Stimulated activated CD8-positive, alpha-beta memory T cell treated with anti-CD3 and anti-CD28 coated beads, Interleukin-2, amount 100 ng/mL, for 1 hour (primary cell): ENCODE measurements at places on chromosomes 3 and 15.

DNA sequence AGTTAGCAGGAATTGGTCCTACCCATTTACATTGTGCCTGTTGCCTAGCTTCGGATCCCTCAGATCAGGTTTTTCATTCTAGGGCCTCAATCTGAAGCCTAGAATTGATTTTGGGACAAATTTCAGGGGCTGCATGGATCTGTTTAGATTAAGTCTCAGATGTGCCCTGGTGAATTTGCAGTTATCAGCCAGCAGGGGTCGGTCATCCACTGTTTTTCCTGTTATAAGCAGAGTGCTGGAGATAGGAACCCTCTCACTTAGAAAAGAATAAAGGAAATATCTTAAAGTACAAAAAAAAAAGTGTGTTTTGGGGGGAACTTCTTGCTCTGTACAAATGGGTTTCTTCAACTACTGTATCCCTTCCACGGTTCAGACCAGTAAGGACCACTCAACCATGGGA, 212.5 kb downstream of the BCHE start:
- DNase-seq = no peak

- DNase-seq = no peak
Measured at GRCh38 chr3:52384019-52384761, 60.7 kb downstream of the SEMA3G start.

DNA sequence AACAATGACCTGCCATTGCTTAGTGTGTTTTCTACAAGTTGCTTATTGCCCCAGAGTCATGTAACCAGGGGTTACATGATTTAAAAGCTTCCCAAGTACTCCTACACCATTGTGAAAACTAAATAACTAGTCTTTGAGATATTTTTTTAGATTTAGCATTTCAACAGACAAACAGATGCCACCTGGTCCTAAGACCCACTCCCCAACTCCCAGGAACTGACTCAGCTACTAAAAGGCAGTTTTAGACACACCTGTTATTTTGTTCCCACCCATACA, 28.1 kb upstream of the KBTBD12 start:
- no peak for DNase-seq

- no peak for DNase-seq
Measured at GRCh38 chr3:71309342-71309741, 274.2 kb downstream of the FOXP1 start.

- no peak for DNase-seq
Measured at GRCh38 chr3:123712077-123712860, 127.4 kb upstream of the HACD2 start.

- DNase-seq = no peak
Measured at GRCh38 chr3:10365791-10366190, 44.9 kb upstream of the SEC13 start.

DNA sequence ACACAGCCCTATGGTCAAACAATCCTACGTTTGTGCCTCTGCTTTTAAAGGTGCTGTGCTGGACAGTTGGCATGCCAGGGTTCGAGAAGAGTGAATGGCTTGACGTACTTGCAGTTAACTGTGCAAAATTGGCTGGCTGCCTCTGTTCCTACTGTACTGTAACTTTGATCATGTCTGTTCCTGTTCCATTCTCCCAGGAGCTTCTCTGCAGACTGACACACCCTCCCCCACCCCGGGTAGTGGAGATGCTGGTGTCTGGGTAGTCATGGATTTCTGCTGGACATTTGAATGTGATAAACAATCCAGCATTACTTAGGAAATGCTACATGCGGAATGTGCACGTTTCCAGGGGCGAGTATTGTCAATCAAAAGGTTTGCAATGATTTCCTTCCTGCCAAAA, 6.5 kb upstream of the VILL start:
- no peak for DNase-seq

DNA sequence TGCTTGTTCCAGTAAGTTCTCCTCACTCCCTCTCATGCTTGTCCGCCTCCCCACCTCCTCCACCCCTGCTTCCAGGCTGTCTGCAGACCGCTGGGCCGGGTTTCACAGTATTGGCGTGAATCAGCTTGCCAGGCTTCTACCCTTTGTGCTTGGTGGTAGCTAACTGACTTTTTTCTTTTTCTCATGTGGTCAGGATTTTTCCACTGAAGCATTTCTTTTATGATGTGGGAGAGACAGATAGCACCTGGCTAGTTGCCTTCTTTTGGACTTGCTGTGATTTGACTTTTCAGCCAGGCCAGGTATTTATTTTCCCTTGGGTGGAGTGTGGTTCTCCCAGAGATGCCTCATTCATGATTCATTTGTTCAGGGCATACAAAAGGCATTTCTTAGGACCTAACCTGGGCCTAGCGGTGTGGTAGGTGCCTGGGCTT, 60.6 kb downstream of the ST6GAL1 start:
- DNase-seq = no peak

DNA sequence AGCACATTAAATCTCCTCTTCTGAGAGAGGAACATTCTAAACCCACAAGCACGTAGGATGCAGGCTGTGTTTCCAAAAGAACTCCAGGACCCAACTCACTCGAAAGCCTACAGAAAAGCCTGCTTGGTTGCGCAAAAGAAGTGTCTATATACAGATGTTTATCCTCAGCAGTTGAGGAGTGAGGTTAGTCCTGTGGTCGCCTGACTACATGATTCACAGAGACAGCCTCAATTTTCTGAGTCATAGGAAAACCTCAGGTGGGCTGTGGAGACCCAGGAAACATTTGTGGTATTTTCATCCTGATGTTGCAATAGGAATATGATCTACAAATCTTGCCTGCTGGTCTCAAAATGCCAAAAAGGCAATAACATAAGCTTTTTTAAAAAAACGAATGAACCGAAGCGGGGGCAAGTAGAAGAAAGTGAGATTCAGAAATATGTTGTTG, 183.8 kb upstream of the THRB start:
- DNase-seq = no peak

GRCh38 chr15:45454814-45455213, 67.7 kb downstream of the SLC30A4 start:
- DNase-seq = peak; percentile 37

DNA sequence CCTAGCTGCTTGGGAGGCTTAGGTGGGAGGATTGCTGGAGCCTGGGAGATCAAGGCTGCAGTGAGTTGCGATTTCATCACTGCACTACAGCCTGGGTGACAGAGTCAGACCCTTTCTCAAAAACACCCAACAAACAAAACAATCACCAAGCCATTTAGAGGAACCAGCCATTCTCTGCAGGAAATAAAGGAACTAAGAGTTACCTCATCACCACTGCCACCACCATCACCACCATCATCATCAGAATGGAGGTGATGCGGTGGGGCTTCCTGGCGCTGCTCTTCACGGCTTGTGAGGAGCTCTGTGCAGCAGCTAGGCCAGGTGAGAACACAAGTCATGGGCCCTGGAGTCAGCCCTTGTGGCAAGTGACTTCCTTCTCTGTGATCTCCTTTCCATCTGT, 37.7 kb upstream of the KLHL25 start:
- DNase-seq = no peak

DNA sequence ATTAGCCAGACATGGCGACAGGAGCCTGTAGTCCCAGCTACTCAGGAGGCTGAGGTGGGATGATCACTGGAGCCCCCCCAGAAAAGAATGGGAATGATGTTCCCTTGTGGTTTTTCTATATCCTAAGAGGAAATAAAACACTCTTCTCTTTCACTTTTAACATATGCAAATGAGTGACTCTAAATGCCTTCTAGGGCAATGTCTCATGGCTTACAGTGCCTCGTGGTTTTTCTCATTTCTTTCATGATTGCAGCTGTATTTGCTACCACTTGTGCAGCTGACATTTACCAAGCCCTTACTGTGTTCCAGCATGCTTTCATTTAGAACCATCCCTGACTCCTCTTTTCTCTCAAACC, 26.4 kb downstream of the STOML1 start:
- no peak for DNase-seq

- DNase-seq = no peak
Measured at GRCh38 chr15:71151081-71151480, 35.8 kb downstream of the THSD4 start.

DNA sequence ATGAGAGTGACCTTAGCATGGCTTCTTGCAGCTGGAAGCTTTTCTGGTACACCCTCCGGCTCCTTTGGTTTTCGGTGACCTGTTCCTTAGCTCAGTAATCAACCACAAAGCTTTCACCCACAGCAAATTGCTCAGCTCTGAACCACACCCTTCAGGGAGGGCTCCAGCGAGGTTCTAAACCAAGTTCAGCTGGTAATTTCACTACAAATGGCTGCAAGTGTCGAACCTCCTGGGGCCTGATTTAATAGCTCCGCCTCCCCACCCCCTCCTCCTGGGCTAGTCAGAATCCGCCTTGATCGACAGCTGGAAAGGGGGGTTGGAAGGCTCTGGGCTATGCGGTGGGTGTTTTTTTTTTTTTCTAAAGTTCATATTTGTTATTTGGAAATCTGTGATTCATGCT, 150.9 kb upstream of the MCTP2 start:
- no peak for DNase-seq

GRCh38 chr3:53913401-53913800, 21.7 kb upstream of the SELENOK start:
- no peak for DNase-seq

- no peak for DNase-seq
Measured at GRCh38 chr3:26340001-26340400, 282.6 kb upstream of the LRRC3B start.

GRCh38 chr15:87816811-87817210, 439.7 kb downstream of the NTRK3 start:
- no peak for DNase-seq

- no peak for DNase-seq
Measured at GRCh38 chr3:23953523-23953922, 8.4 kb downstream of the NR1D2 start.

DNA sequence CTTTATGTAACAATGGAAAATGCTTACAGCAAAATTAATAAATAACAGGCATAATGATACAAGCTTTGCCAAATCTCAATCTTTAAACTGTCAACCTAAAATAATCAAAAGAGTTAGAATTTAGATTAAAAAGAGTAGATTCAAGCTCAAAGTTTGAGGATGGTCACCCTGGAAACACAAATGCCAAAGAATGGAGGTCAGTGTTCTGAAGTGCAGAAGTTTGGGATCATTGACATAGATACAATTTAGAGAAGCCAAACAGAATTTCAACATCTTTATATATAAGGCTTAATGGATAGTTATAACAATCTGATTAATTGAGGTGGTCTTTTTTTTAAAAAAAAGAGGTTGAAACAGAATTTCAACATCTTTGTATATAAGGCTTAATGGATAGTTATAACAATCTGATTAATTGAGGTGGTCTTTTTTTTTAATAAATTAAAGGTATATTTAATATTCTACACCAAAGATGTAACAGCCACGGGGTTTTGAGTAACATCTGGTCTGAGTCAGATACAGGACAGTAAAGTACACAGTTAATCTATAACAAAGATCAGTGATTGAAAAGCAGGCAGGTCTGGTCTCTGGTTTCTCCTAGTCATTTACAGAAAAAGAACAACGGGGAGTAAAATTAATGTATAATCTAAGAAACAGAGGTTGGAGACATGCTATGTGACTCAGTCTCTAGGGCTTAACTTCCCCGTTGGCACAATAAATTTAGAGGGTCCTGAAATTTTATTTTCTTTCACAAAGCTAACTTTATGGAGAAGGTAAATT, 490.7 kb downstream of the GBE1 start:
- no peak for DNase-seq

GRCh38 chr3:129045675-129046036, 14.9 kb upstream of the GP9 start:
- DNase-seq = no peak

GRCh38 chr3:63869940-63870614, 6.4 kb downstream of the ATXN7 start:
- DNase-seq = no peak

- no peak for DNase-seq
Measured at GRCh38 chr3:43726521-43726920, 35.8 kb downstream of the ABHD5 start.

DNA sequence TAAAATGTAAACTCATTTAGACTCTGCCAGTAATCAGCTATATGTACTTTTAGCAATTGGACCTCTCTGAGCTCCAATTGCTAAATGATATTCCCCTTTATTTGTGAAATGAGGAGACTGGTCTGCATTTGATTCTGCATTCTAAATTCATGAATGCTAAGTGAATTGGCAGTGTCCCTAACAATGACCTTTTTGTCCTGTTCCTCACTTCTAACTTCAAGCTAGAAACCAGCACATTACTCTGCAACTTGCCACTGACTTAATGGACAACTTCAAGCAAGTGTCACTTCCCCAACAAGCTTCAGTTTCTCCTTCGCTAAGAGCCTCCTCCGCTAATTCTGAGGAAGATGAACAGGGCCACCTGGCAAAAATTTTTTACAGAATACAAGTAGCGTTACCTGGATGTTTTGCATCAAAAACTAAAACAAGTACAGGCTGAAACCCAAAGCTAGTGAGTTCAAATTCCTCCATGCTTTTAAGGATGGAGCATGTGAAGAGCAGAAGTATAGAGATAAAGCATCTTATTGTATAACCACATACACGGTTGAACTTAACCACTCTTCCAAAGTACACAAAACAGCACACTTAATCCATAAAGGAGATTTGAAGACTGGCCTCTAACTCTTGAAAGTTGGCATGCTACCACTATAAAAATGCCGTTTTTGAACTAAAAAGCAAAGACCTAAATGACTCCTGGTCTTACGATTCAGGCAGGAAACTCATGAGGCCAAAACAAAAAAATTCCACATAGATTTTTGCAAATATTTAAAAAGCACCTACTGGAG, 207.6 kb downstream of the MAGI1 start:
- no peak for DNase-seq
